NCI-H2081 (cell line): ENCODE measurements at places on chromosomes 16 and 17.
A peak's percentile ranks its signal among the peaks of the same experiment; 100 is the strongest.

DNA sequence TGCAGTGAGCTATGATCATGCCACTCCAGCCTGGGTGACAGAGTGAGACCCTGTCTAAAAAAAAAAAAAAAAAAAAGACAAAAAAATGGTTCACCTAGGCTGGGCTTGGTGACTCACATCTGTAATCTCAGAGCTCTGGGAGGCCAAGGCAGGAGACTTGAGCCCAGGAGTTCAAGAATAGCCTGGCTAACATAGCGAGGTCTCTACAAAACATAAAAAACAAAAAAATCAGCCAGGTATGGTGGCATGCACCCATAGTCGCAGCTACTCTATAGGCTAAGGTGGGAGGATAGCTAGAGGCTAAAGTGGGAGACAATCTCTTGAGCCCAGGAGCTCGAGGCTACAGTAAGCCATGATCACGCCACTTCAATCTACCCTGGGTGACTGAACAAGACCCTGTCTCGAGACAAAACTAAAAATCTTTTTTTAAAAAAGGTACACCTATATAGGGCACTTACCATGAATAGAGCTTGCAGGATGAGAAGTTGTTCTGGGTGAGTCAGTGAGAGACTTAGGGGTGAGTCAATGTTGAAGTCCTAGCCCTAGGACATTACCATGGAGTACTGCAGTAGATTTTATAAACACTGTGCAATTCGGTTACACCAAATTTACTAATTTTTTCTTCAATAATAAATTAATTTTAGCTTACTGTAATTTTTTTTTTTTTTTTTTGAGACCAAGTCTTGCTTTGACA lies 19.0 kb downstream of the USP32 start:
- DNase-seq = no peak

DNA sequence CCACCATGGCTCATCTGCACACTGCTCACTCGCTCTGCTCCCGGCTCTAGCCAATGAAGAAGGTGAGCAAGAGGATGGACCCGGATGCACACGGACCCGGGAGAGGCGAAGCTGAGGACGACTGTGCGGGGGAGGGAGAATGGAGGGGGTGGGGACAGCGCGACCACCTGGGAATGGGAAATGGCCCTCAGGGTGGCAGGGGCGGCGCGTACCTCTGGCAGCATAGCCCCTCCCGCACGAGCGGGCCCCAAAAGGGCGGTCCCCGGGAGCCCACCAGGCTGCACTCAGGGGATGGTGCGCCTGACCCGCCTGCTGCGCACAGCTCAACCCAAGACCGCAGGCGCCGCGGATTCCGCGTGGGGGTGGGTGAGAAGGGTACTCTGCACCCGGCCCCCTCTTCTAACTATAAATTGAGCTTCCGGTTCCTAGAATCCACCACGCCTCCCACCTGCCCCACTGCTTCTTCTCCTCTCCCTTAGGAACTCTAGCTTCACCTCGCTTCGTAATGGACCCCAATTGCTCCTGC lies 6.1 kb downstream of the MT1H start:
- no peak for DNase-seq

DNA sequence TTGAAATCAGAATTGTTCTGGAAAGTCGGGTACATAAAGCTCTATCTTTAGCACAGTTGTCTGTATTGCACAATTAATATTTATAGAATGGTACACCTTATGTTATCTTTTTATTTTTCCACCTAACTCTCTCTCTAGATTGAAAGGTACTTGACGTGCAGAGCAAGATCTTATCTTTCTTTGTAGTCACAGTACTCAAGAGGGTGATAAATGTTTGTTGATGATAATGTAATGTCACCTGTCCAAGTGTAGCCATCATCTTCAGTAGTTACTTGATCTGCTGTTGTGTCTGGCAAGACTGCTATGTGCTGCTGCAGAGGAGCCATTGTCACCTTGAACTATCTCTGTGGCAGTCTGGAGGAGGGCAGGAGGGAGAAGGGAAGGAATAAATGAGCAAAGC lies 5.3 kb downstream of the HMOX2 start:
- DNase-seq = no peak

GRCh38 chr16:27475561-27475960 lies 73.6 kb downstream of the IL21R start:
- no peak for DNase-seq

GRCh38 chr16:2904922-2905240 lies 6.8 kb upstream of the FLYWCH1 start:
- DNase-seq = no peak

DNA sequence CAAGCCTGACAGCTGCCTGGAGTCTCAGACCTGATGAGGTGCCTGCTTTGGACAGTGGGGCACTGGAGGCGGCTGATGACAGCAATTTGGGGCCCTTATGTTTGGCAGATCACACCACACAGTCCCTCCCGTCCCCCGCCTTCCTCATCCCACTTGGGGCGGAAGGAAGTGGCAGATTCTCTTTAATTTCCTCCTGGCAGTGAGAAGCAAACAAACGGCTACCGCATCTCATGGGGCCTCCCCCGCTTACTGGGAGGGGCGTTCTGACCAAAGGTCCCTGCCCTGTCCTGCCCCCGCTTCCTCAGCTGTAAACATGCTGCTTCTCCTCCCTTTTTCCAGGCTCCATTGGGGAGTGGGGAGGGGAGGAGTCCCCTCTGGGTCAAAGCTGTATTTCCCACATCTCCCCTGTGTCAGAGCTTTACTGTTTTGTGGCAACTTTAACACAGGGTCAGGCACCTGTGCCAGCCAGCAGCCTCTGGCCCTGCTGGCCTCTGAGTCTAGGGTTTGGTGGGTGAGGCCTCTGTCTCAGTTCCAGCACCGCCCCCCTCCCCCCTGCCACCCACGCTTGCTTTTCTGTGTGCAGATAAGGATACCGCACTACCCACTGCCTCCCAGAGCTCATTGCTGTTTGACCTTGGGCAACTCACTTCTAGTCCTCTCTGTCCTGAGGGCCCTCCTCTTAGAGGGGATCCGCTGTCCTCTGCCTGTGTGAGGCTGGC lies 5.4 kb upstream of the NFATC3 start:
- no peak for DNase-seq

GRCh38 chr17:42618442-42619150 lies 9.1 kb downstream of the TUBG1 start:
- DNase-seq = peak; percentile 69

- DNase-seq = no peak
These were observed 15.2 kb downstream of the RABEP1 start for GRCh38 chr17:5297245-5297644.

DNA sequence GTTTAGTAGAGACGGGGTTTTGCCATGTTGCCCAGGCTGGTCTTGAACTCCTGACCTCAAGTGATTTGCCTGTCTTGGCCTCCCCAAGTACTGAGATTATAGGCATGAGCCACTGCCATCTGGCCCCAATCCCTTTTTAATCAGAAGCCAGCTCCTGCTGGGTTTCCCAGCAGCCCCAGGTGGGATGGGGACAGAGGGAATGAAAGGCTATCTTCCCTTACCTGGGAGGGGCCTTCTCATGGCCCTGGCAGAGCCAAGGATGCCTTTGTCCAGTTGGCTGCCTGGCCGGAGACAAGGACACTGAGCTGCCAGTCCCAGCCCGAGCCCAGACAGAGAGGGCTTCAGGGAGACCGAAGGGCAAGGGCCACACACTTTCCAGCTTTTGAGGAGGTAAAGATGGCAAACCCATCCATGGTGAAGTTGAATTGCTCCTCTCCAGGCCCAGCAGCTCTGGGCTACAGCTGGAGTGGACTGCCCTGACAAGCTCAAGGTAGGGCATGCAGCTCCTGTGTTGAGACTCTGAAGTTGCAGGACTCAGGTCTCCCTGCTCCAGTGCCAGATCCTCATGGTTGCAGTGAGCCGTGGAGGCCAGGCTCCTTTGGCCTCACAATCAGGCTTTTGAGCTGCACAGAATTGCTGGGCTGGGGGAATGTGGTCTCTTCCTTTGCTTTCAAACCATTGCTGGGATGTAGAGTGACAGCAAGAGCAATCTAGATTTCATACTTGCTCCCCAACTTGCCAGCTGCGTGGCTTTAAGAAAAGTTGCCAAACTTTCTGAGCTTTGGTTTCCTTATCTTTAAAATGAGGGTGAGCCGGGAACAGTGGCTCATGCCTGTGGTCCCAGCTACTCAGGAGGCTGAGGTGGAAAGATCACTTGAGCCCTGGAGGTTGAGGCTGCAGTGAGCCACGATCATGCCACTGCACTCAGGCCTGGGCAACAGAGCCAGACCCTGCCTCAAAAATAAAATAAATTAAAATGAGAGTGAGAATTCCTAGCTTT lies 44.5 kb upstream of the IL34 start:
- no peak for DNase-seq

DNA sequence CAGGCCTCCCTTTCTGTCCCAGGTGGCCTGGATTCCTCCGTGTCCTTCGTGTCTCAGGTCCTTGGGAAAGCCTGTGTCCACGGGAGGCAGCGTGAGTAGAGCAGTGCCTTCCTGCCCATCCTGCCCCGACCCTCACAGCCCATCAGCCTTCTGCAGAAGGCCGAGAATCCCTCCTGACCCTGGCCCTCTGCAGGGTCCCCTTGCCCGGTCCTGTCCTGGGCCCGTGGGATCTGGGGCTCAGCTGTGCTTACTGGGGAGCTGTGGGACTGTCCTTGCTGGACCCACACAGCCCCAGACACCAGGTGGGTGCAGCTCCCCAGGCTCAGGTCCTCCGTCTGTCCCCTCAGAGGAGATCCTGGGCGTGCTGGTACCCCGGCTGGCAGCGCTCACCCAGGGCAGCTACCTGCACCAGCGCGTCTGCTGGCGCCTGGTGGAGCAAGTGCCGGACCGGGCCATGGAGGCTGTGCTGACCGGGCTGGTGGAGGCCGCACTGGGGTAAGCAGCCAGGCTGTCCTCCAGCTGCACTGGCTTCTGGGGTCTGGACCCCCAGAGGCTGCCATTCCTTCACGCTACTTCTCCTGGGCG lies 3.9 kb downstream of the TELO2 start:
- DNase-seq = no peak

DNA sequence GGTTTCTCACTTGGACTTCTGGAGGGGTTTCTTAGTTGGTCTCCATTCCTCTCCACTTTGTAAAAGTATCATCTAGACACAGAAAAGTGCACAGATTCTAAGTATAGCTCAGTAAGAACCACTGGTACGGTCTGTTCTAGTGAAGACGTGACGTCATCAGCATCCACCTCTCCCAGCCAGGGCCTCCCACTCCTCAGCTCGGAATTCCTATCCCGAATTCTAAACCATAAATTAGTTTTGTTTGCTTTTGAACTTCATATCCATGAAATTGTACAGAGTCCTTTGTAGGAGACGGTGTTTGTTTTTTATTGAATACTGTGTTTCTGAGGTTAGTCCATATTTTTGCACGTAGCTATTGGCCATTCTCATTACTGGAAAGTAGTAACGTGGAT lies 25.5 kb downstream of the FOXK2 start:
- no peak for DNase-seq

DNA sequence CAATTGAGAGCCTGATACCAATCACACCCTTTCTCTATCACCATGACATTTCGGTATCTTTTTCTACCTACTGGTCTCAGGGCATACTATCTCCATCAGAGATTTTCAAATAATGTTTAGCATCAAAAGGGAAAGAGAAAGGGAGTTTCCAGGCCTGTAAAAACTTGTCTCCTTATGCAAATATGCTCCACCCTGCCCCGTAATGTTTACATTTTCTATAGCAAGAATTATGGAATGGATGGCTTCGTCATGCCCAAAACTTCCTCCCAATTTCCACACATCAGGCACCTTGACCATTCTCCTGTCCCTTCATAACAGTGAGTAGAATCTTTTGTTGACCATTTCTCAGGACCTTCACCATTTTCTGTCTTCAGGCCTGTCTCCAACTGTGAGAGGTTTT lies 30.9 kb upstream of the HLF start:
- no peak for DNase-seq

GRCh38 chr17:49738456-49739163 lies 25.3 kb downstream of the FAM117A start:
- no peak for DNase-seq

GRCh38 chr16:66928702-66929388 lies 3.5 kb upstream of the RRAD start:
- DNase-seq = no peak

DNA sequence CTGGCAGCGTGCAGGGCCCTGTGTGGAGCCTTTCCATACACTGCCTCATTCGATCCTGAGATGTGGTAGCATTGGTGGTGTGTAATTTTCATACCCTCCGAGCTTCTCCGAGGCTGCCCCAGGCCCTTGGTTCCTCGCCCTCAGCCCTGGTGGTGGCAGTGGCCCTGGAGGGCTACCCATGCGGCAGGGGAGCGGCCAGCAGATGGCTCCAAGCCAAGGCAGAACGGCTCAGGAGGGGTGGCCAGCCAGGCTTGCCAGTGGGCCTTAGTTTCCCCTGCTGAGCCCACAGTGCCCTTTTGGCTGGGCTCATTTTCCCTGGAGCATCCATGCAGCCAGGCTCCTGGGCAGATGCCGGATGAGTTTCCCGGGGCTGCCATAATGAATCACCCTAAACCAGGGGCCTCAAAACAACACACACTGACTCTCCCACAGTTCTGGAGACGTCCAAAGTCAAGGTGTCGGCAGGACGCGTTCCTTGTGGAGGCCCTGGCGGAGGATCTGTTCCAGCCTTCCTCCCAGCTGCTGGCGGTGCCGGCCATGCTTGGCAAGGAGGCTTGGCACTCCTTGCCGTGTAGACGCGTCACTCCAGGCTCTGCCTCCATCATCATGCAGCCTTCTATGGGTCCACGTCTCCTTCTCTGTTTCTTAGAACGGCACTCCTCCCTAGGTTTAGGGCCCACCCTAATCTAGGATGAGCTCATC lies 158.8 kb upstream of the GSE1 start:
- DNase-seq = no peak

DNA sequence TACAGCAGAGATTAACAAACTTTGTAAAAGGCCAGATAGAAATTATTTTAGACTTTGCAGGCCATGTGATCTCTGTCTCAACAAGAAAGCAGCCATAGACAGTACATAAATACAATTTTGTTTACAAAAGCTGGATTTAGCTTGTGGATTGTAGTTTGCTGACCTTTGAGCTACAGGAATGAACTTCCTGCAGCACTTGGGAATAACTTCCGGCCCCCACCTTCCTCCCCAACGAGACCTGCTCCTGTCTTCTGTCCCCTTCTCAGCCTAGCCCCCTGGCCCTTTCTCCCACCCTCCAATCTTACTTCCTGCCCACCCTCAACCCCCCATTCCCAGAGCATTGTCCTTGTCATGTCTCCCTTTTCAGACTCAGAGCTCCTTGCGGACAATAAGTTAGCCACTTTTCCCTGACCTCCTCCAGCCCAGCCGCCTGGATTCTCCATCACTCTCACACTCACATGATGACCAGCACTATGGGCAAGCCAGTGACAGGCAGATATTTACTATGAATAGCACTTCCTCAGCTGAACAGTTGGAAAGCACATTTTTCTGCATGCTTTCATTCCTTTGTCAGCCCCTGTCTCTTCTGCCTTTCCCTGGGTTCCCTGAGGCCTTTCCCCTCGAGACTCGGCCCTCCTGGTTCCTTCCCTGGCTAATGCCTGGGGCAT lies 27.6 kb upstream of the DLX3 start:
- no peak for DNase-seq

GRCh38 chr16:54998834-54999233 lies 68.2 kb downstream of the IRX5 start:
- no peak for DNase-seq

- DNase-seq = peak; percentile 57
These were observed 122.3 kb downstream of the MRTFB start for GRCh38 chr16:14193316-14193871.

- peak; percentile 36 for DNase-seq
These were observed 1.6 kb downstream of the MYO1C start for GRCh38 chr17:1490643-1491442.
